Tracheal epithelial cell (primary cell): ENCODE measurements at places on chromosomes 2 and 18. TPM values are rescaled to one million over a fixed set of nuclear protein-coding genes. Genes with fewer than 3 reads are reported as not detected.

ALLC gene
- total RNA-seq = not detected in 2 replicates

RMC1 gene
- 27.3 and 29.2 TPM in 2 replicates for total RNA-seq

TMEFF2 gene
- total RNA-seq = under 0.01 TPM in 1 of 2 replicates, not detected in the other

RANBP2 gene
- 59.8 and 59.9 TPM in 2 replicates for total RNA-seq

CFAP65 gene
- under 0.01 TPM in 1 of 2 replicates, not detected in the other for total RNA-seq

VRK2 gene
- total RNA-seq = 48.0 and 58.6 TPM in 2 replicates

CD8B2 gene
- total RNA-seq = not detected in 2 replicates

FEV gene
- not detected in 2 replicates for total RNA-seq

MRPL30 gene
- 34.5 and 37.1 TPM in 2 replicates for total RNA-seq

SPATA3 gene
- not detected in 2 replicates for total RNA-seq

SP140L gene
- 3.0 and 3.6 TPM in 2 replicates for total RNA-seq

PTPRN gene
- total RNA-seq = 0.21 and 2.2 TPM in 2 replicates

DNER gene
- 1.2 and 2.6 TPM in 2 replicates for total RNA-seq

CGREF1 gene
- 8.7 TPM in 1 of 2 replicates, not detected in the other for total RNA-seq

PLEK gene
- not detected in 2 replicates for total RNA-seq

ALMS1 gene
- 7.7 and 8.7 TPM in 2 replicates for total RNA-seq

SNRPD1 gene
- 9.8 and 15.9 TPM in 2 replicates for total RNA-seq
